ENCODE measurements at places on chromosomes 6 and 20. TPM values are rescaled to one million over a fixed set of nuclear protein-coding genes. Genes with fewer than 3 reads are reported as not detected.

GSTA3 gene
- not detected for total RNA-seq

STK4 gene
- total RNA-seq = 20.7 TPM

TPBG gene
- 22.3 TPM for total RNA-seq

THBD gene
- total RNA-seq = 14.7 TPM

FAM50B gene
- total RNA-seq = 10.1 TPM

- no peaks in the 10 kb centered on the region for H3K36me3 ChIP-seq
- H3K27ac ChIP-seq = no peak overlapping the region
- H3K27me3 ChIP-seq = no peaks in the 10 kb centered on the region
- no peak overlapping the region for H3K4me3 ChIP-seq
- no peak for DNase-seq
Observed at GRCh38 chr6:19757036-19757435, 80.1 kb upstream of the ID4 start.

- H3K27ac ChIP-seq = no peak overlapping the region
- H3K4me3 ChIP-seq = no peak overlapping the region
- H3K4me1 ChIP-seq = no peaks in the 10 kb centered on the region
- DNase-seq = peak; percentile 95
Observed at GRCh38 chr6:147586044-147586443, 77.6 kb downstream of the SAMD5 start.

DNA sequence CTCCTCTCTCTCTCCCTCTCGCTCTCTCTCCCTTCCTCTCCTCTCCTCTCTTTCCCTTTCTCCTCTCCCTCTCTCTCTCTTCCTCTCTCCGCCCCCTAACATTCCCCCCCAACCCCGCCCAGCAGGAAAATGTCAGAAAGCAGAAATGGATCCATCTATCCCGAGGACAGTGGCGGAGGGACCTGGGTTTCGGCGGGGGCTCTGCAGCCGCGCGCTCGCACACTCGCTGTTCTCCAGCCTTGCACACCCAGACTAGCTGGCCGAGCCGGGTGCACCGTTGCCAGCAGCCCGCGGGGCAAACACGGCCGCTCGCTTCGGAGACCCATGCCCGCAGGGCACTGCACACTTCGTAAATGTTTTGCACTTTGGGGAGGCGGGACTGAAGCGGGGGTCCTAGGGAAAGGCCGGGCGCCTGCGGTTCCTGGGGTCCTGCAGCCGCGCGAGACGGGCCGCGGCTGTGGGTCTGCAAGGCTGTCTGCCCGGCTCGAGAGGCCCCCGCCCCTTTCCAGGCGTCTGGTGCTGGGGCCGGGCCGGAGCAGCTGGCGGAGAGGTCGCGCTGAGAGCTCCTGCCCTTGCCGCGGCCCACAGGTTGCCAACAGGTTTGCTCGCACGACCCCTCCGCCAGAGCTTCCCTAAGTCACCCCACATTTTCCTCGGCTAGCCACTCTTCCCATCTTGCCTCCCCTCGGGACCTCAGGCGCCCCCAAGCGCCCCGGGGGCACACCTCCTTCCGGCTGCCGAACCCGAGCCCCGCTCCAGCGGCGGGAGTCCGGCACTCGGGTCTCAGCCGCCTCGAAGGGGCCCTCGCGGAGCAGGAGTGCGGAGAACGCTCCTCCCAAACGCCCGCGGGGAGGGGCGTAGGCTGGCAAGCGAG lies 818 bp upstream of the MDGA1 start:
- peak; percentile 87 for DNase-seq
- peaks cover 45% of the 10 kb centered on the region for H3K27me3 ChIP-seq
- peak overlapping the region; percentile 74 for H3K4me3 ChIP-seq
- peak overlapping the region; percentile 61 for H3K27ac ChIP-seq
- H3K4me1 ChIP-seq = peaks cover 42% of the 10 kb centered on the region
- H3K36me3 ChIP-seq = no peaks in the 10 kb centered on the region

DNA sequence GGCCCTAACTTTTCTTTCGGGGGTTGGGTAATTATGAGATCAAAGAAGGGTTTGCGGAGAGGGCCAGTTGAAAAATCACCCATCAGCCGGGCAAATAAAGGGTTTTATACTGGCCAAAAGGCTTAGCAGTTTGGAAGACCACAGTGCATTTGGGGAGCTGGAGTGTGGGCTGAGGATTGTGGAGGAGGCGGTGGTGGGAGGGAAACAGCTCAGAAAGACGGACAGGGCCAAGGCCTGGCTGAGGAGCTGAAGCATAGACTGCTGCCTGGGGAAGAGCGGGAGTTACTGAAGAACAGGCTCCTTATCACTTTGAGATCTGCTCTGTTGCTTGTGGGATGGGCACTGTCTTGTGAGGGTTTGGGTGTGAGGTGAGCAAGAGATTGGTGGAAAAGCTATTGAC lies 144.2 kb downstream of the CARMIL1 start:
- no peak for DNase-seq
- H3K4me3 ChIP-seq = no peak overlapping the region
- H3K27me3 ChIP-seq = no peaks in the 10 kb centered on the region
- H3K36me3 ChIP-seq = no peaks in the 10 kb centered on the region

GRCh38 chr20:23446505-23446904 lies 6.2 kb downstream of the CST11 start:
- H3K4me1 ChIP-seq = peaks cover 8% of the 10 kb centered on the region
- DNase-seq = no peak
- H3K27me3 ChIP-seq = no peaks in the 10 kb centered on the region
- no peak overlapping the region for H3K4me3 ChIP-seq

DNA sequence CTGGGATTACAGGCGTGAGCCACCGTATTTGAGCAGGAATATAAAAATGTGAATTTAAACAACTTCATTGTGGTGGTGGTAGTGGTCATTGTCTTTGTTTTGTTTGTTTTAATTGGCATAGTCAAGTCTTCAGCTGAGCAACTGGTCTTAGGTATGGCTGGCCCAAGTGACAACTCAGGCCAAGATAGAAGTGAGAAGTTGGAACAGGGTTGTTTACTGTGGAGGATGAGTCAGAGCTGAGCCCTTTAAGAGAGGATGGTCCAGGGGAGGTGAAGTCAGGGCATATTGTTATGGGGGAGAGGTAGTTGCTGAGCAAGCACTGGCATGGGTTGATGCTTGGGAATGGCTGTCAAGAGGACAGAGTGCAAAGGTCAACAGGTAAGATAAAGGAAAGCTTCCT lies 308.2 kb downstream of the FARS2 start:
- no peak overlapping the region for H3K4me3 ChIP-seq
- H3K27ac ChIP-seq = no peak overlapping the region
- no peaks in the 10 kb centered on the region for H3K27me3 ChIP-seq
- H3K36me3 ChIP-seq = no peaks in the 10 kb centered on the region
- no peak for DNase-seq
- no peaks in the 10 kb centered on the region for H3K4me1 ChIP-seq

- H3K27me3 ChIP-seq = peaks cover 78% of the 10 kb centered on the region
- peaks cover 4% of the 10 kb centered on the region for H3K4me1 ChIP-seq
- H3K4me3 ChIP-seq = no peak overlapping the region
- no peak for DNase-seq
Observed at GRCh38 chr6:27591699-27592480, 119.0 kb upstream of the ZNF184 start.

DNA sequence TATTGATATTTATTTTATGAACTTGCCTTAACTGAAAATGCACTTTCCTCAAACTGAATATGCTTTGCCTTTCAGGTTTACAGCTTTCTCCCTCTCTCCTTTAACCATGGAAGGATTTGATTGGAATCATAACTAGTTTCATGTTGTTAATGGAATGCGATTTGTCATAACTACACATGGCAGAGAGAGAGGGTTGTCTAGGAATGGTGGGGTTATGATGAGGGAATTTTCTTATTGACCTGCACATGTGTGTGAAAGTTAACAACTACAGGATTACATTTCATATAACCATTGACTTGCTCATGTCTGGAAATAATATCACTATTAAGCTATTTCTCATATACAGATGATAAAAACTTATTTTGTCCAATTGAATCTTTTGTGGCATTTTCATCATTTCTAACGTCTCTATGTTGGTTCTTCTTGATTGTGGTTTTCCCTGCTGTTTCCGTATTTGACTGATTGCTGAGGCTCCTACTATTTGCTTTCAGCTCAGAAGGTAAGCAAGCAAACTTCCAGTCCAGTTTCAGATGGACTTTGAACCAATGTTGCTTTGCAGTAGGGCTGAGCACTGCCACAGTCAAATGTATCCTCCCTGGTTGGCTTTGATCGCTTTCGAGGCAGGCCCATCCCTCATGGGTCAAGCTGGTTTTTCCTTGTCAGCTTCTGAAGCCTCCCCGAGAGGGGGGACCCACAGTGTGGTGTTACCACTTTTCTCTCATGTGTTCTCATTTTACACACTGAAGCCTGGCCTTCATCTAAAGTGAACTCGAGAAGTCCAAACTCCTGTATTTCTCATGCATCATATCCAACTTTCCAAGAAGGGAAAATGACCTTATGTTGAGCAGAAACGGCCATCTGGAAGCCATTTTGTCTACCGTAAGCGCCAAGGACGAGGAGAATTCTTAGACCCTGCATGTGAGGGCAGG lies 7.6 kb upstream of the CCN2 start:
- no peak overlapping the region for H3K4me3 ChIP-seq
- no peak for DNase-seq
- peaks cover 3% of the 10 kb centered on the region for H3K27me3 ChIP-seq
- H3K4me1 ChIP-seq = peaks cover 3% of the 10 kb centered on the region

- no peak for DNase-seq
- no peaks in the 10 kb centered on the region for H3K27me3 ChIP-seq
- H3K27ac ChIP-seq = no peak overlapping the region
- H3K36me3 ChIP-seq = no peaks in the 10 kb centered on the region
- no peak overlapping the region for H3K4me3 ChIP-seq
Observed at GRCh38 chr6:133699741-133700385, 189.1 kb upstream of the TCF21 start.

DNA sequence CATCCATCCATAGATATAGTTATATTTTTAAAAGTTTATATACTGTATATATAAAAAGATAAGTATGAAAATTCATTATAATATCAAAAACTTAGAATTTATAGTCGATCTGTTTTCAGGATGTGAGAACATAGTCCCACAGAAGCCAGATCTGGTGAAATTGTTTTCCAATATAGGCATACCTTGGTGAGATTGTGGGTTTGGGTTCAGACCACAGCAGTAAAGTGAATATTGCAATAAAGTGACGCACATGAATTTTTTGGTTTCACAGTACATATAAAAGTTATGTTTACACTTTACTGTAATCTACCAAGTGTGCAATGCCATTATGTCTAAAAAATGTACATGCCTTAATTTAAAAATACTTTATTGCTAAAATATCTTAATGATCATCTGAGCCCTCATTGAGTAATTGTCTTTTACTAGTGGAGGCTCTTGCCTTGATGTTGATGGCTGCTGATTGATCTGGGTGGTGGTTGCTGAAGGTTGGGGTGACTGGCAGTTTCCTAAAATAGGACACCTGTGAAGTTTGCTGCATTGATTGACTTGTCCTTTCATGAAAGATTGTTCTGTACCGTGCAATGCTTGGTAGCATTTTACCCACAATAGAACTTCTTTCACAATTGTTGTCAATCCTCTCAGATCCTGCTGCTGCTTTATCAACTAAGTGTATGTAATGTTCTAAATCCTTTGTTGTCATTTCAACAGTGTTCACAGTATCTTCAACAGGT lies 29.8 kb downstream of the AIG1 start:
- H3K36me3 ChIP-seq = no peaks in the 10 kb centered on the region
- H3K27ac ChIP-seq = no peak overlapping the region
- H3K27me3 ChIP-seq = no peaks in the 10 kb centered on the region
- no peak overlapping the region for H3K4me3 ChIP-seq
- DNase-seq = no peak

GRCh38 chr6:53604623-53605190 lies 59.8 kb upstream of the GCLC start:
- peaks cover 3% of the 10 kb centered on the region for H3K4me1 ChIP-seq
- no peaks in the 10 kb centered on the region for H3K27me3 ChIP-seq
- no peaks in the 10 kb centered on the region for H3K36me3 ChIP-seq
- no peak overlapping the region for H3K4me3 ChIP-seq
- no peak for DNase-seq
- H3K27ac ChIP-seq = no peak overlapping the region

Measured in spinal cord (tissue), 10 donors.